ENCODE measurements at places on chromosomes 12 and 14.

- peak; percentile 9 for DNase-seq
Observed at GRCh38 chr14:23442721-23443356, 7.4 kb upstream of the MYH7 start.

GRCh38 chr12:109736552-109737108 is 23.0 kb downstream of the FAM222A start:
- DNase-seq = peak; percentile 92

DNA sequence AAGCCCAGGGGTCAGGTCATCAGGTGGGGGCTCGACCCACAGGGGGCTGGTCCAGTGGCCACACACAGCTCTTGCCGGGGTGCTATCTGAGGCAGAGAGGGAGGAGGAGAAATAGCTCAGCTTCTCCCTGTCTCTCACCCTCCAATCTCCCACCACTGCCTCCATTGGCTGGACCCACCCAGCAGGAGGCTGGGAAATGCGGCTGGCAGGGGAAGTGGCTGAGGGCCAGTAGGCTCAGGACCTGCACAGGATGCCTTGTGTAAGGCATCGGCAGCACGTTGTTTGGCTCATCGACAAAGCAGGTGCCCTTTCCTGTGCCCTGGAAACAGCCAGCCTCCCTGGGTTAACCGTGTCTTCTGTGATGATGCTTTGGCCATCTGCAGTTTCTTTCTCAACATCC is 58.8 kb upstream of the SLC24A4 start:
- DNase-seq = no peak

DNA sequence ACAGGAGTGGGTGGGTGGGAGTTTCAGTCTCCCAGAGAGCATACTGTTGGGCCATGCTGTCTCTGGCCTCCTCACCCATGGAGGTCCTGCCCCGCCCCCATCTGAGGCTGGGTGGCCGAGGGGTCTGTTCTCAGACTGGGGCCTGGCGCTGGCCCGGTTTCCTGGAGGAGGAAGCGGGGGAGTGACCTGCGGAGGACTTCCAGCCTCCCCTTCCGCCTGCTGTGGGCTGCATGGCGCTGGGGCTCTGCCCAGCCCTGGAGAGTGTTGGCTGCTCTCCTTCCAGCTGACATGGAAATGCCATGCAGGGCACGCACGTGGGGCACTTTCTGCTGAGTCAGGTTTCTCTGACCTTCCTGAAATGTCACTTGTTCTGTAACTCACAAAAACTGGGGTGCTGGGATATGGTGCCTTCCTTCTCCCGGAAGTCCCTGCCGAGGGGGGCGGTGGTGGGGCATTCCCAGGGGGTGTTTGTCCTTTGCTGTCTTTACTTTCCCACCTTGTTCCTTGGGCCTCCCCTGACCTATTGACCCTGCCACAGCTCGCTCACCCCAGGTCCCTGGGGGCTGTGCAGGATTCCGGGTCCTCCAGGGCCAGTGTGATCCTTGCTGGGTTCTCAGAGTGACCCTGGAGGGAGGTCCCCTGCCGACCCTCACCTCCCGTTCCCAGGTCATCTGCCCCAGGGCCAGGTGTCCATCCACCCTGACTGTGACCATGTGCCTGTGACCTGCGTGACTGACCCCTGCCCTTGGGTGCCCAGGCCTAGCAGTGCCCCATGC is 23.6 kb downstream of the PACS2 start:
- DNase-seq = no peak

- no peak for DNase-seq
Observed at GRCh38 chr14:99892406-99892805, 99.2 kb downstream of the EML1 start.

- no peak for DNase-seq
Observed at GRCh38 chr14:66015071-66015780, 470.9 kb upstream of the CCDC196 start.

DNA sequence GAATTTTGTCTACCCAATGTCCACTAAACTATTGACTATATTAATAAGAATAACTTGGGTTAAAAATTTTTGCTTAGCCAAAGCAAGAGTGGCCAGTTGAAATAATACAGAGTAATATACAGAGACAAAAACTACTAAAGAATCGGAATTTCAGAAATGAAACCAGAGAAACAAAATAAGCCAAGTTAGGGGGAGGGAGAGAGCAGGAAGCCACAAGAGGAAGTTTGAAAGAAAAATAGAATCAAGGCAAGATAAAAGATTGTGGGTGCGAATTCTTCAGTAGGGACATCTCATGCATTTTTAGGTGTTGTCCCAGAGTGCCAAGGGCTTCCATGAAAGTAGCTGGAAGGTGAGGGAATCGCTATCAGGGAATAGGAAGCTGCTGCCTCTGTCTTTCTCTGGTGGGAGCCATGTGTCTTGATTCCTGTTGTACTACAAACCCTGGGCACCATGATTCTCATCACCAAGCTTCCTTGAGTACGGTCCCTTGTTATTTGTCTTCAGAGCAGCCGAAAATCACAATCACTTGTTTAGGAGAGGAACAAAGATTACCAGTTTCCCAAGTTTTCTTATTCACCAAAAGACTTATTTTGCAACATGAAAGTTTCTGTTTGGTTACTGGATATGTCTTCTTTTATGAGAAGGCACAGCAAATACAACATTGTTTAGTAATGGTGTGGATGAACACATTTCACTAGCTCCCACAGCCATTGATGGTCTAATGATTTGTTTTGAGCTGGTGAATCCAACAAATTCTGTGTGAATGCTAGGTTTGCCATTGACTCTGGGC is 16.7 kb downstream of the NEUROD4 start:
- no peak for DNase-seq

DNA sequence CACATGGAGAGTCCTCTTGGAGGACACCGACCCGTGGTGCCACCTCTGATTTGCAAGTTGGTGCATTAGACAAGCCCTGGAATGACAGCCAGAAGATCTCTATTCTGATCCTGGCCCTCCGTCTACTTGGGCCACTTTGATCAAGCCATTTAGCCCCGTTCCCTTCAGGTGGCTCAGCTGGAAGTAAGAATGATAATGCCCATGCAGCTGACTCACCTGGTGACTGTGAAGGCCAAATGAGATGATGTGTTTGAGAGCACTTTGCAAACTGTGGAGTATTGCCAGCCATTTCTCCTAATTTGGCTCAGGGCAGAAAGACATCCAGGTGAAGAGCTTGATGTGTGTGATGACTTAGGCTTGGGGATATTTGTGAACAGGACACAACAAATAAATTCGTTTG is 165.9 kb downstream of the ETV6 start:
- no peak for DNase-seq

GRCh38 chr14:69684461-69685217 is 73.2 kb downstream of the SUSD6 start:
- DNase-seq = no peak

DNA sequence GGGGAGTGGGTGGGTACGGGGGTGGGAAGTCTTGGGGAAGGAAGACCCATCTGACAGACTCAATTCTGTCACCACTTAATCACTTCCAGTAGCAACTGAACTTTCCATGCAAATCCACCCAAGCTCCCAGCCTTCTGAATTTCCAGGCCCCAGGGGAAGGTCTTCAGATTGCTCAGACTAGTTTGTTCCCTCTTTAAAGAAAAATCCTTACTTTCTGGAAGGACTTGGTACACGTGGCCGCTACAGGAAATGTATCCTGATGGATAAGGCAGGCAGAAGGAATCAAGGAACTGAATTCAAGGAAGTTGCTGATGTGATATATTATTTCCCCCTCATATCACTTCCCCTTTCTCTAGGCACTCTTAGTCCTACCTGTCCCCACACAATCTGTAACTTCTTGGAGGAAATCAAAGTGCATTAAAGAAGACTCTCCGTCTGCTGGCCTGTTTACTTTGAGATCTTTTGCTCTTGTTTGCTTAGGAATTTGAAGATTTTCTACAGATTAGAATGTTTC is 6.4 kb downstream of the NFKBIA start:
- no peak for DNase-seq

DNA sequence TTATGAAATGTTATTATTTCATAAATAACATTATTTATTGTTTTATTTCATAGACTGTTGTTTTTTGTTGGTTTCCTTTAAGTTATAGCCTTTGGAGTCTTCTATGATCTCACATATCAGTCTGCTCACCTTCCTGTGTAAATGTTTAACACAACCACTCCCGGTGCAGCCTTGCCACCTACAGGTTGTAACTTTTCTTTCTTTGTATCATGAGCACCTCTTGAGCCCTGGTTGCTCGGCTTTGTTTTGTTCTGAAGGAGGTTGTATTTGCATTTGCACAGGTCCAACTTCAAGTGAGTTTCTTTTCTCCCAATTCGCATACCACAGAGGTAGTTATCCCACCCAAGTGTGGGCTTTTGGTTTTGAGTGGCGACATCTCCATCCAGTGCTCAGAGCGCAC is 121.4 kb downstream of the SLC15A4 start:
- DNase-seq = no peak

DNA sequence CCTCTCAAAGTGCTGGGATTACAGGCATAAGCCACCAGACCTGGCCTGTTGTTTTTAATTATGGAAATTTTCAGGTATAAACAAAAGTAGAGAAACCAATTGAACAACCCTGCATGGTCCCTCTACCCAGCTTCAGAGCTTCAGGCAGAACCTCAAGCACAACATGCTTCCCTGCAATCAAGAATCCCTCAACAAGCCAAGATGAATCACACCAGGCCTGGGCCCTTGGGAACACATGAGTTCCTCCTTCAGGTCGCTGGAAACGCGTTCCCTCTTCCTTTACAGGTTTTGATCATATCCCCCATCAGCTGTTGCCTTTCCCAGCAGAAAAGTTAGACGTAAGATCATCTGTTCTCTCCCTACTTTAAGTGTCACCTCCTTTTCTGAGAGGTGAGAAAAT is 20.5 kb upstream of the CORO1C start:
- no peak for DNase-seq

DNA sequence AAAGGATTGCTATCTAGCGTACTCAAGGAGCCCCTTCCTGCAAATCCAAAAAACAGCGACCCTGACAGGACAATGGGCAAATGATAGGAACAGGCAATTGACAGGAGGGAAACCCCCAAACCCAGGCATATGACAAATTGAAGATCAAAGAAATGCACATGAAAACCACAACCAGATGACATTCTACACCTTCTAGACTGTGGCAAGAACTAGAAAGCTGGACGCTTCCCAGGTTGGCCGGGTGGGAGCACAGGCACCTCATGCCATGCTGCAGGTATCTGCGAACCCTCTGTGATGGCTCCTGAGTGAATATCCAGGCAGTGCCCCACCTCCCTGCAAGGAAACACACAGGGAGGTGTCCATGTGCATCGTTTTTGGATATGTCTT is 37.1 kb downstream of the CMKLR1 start:
- no peak for DNase-seq

DNA sequence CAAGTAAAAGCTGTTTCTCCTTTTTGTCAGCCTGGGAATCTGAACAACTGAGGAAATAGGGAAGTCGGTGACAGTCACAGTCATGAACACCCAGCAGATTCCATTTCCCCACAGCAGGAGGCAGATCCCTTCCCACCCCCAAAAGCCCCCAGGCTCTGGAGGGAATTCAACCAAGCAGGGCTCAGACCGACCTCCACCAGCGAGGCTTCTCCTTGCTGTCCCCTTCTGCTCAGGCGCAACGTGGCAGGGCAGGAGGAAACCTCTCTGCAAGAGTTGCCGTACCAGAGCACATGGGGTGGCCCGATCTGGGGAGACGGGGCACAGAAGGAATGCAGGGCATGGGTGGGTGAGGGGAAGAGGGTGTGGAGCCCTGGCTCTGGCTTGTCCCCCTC is 319 bp downstream of the GALNT6 start:
- DNase-seq = no peak

- DNase-seq = peak; percentile 92
Observed at GRCh38 chr12:108618079-108618952, 15.4 kb downstream of the SELPLG start.

DNA sequence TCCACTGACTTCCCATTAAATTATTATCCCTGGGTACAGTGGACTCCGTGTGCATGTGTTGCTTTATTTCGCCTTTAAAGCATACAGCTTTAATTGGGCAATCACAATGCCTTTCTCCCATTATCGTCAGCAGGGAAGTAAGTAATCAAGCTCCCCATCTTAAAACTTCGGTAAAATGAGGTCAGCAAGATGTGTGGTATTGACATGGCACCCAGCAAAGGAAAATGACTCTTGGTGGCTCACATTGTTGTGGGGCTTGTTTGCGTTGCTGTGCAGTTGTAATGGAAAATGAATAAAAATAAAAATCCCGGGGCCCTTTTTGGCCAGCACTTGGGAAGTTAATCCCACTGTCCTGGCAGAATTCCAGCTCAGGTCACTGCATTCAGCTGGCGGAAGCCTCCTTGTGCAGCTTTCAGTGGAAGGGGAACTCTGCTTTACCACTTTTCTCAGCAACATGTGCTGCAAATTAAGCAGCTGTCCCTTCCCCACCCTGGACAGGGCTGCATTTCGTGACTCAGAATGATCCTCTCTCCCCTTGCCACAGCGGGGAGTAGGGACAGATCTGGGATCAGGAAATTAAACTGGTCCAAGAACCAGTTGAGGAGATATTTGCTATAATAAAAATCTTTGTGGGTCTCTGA is 13.9 kb upstream of the ATP2A2 start:
- peak; percentile 90 for DNase-seq

GRCh38 chr12:104012331-104012730 is 37.7 kb downstream of the GLT8D2 start:
- no peak for DNase-seq

DNA sequence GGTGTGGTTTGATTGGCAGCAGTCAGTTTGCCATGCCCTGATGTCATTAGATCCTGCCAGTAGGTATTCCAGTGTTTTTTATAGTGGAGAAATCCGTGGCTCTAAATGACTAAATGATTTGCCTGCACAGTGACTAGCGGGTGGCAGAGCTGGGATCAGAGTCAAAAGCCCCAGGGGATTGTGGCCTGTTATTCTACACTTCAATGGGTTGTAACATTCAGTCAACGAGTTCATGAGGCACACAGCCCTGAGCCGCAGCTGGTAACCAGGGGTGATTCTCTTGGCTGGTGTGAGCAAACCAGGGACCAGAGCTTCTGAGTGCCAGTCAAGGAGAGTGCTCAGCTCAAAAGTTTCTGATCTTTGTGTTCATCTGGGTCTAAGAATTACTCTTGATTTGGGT is 1.8 kb downstream of the MYH6 start:
- peak; percentile 72 for DNase-seq

GRCh38 chr14:52678591-52678990 is 16.8 kb downstream of the ERO1A start:
- DNase-seq = no peak

GRCh38 chr12:10457760-10458159 is 4.6 kb upstream of the KLRC1 start:
- DNase-seq = no peak

Measured in eye (tissue), 1 donor.